A549 treated with DMSO at 1 μM for 4 hours (cell line): ENCODE measurements at places on chromosomes 4 and X. TPM values are rescaled to one million over a fixed set of nuclear protein-coding genes. Genes with fewer than 3 reads are reported as not detected.

Gene NLGN4X
- total RNA-seq = 0.01 to 0.07 TPM in 2 of 5 replicates, not detected in the others

Gene SERPINA7
- not detected in 5 replicates for total RNA-seq

Gene LGI2
- total RNA-seq = 0.14 to 0.43 TPM (median 0.22 TPM) in 5 replicates

Gene PNMA3
- total RNA-seq = 0.10 to 0.30 TPM (median 0.24 TPM) in 5 replicates

Gene CT45A2
- not detected in 5 replicates for total RNA-seq

Gene BST1
- 17.6 to 21.6 TPM (median 18.5 TPM) in 5 replicates for total RNA-seq

Gene GYPA
- total RNA-seq = not detected in 5 replicates

Gene GIMD1
- total RNA-seq = not detected in 5 replicates

Gene ZNF157
- total RNA-seq = 0.03 TPM in 1 of 5 replicates, not detected in the others

Gene TLR2
- total RNA-seq = 0.10 to 0.31 TPM (median 0.28 TPM) in 5 replicates

Gene ARMCX1
- total RNA-seq = 0.24 to 0.38 TPM (median 0.35 TPM) in 5 replicates

Gene TLR8
- not detected in 5 replicates for total RNA-seq

Gene SPANXD
- 0.17 TPM in 1 of 5 replicates, not detected in the others for total RNA-seq

Gene CT47B1
- total RNA-seq = not detected in 5 replicates

Gene EVC2
- 1.5 to 2.8 TPM (median 2.6 TPM) in 5 replicates for total RNA-seq

Gene MAOB
- total RNA-seq = 0.07 to 0.25 TPM (median 0.12 TPM) in 4 of 5 replicates, not detected in the other

Gene PNCK
- total RNA-seq = 0.19 to 0.58 TPM (median 0.25 TPM) in 3 of 5 replicates, not detected in the others

Gene ANTXR2
- 4.4 to 7.1 TPM (median 5.7 TPM) in 5 replicates for total RNA-seq

Gene SMR3B
- total RNA-seq = not detected in 5 replicates

Gene TEX13C
- 0.01 TPM in 1 of 5 replicates, not detected in the others for total RNA-seq

Gene JADE1
- total RNA-seq = 14.3 to 20.3 TPM (median 18.9 TPM) in 5 replicates

Gene SPP1
- total RNA-seq = 164 to 250 TPM (median 177 TPM) in 5 replicates

Gene CHRDL1
- total RNA-seq = 0.03 TPM in 1 of 5 replicates, not detected in the others

Gene CRMP1
- 1.7 to 2.7 TPM (median 2.1 TPM) in 5 replicates for total RNA-seq

Gene ENOPH1
- 29.6 to 35.8 TPM (median 32.9 TPM) in 5 replicates for total RNA-seq

Gene TMEM35A
- total RNA-seq = not detected in 5 replicates

Gene RHOXF1
- total RNA-seq = 0.12 TPM in 1 of 5 replicates, not detected in the others

Gene ABLIM2
- total RNA-seq = 0.39 to 0.80 TPM (median 0.50 TPM) in 5 replicates

Gene DRP2
- 0.09 to 0.34 TPM (median 0.25 TPM) in 5 replicates for total RNA-seq

Gene DGKK
- not detected in 5 replicates for total RNA-seq

Gene ZNF732
- total RNA-seq = not detected in 5 replicates

Gene ZCCHC18
- total RNA-seq = 0.07 to 0.87 TPM (median 0.24 TPM) in 4 of 5 replicates, not detected in the other

Gene HPF1
- 15.7 to 22.7 TPM (median 18.2 TPM) in 5 replicates for total RNA-seq

Gene CFAP47
- total RNA-seq = 0.02 TPM in 1 of 5 replicates, not detected in the others

Gene WNK3
- 0.01 TPM in 2 of 5 replicates, not detected in the others for total RNA-seq

Gene NHSL2
- total RNA-seq = 0.32 to 0.45 TPM (median 0.37 TPM) in 5 replicates

Gene GLOD5
- total RNA-seq = not detected in 5 replicates

Gene RAB41
- not detected in 5 replicates for total RNA-seq

Gene ARX
- total RNA-seq = 0.12 to 0.49 TPM (median 0.28 TPM) in 5 replicates

Gene THOC2
- total RNA-seq = 30.2 to 43.6 TPM (median 39.8 TPM) in 5 replicates

Gene APELA
- not detected in 5 replicates for total RNA-seq

Gene AP1S2
- total RNA-seq = 14.5 to 24.7 TPM (median 20.6 TPM) in 5 replicates

Gene VCX3B
- total RNA-seq = not detected in 5 replicates

Gene RENBP
- total RNA-seq = 0.07 to 0.16 TPM (median 0.09 TPM) in 4 of 5 replicates, not detected in the other

Gene FAM9B
- not detected in 5 replicates for total RNA-seq

Gene PPP3CA
- total RNA-seq = 22.7 to 32.1 TPM (median 30.6 TPM) in 5 replicates

Gene EMCN
- total RNA-seq = not detected in 5 replicates

Gene MAGEC3
- not detected in 5 replicates for total RNA-seq
